CD4-positive, alpha-beta T cell (primary cell): ENCODE measurements at places on chromosomes 12 and 14.

DNA sequence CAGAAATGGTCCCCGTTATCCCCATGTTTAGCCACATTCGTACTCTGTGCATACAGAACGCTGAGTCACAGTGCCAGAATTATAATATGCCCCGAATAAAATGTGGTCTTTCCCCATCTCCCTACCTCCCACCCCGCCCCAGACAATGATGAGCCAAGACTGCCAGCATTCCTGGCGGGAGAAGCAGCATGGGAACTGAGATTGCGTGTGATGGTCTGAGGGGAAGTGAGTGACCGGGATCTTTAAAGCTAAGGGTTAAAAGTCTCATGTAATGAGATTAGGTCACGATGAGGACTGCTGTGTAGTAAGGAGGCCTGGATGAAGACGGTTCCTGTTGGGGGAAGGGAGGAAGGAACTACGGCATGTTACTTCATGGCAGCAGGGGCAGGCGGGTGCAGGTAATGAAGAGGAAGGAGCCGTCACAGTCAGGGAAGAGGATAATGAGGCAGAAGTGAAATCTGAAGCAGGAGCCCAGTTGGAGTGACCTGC, 243.3 kb upstream of the FKBP4 start:
- no peak for DNase-seq

GRCh38 chr14:29370024-29370423, 557.6 kb downstream of the PRKD1 start:
- DNase-seq = no peak

DNA sequence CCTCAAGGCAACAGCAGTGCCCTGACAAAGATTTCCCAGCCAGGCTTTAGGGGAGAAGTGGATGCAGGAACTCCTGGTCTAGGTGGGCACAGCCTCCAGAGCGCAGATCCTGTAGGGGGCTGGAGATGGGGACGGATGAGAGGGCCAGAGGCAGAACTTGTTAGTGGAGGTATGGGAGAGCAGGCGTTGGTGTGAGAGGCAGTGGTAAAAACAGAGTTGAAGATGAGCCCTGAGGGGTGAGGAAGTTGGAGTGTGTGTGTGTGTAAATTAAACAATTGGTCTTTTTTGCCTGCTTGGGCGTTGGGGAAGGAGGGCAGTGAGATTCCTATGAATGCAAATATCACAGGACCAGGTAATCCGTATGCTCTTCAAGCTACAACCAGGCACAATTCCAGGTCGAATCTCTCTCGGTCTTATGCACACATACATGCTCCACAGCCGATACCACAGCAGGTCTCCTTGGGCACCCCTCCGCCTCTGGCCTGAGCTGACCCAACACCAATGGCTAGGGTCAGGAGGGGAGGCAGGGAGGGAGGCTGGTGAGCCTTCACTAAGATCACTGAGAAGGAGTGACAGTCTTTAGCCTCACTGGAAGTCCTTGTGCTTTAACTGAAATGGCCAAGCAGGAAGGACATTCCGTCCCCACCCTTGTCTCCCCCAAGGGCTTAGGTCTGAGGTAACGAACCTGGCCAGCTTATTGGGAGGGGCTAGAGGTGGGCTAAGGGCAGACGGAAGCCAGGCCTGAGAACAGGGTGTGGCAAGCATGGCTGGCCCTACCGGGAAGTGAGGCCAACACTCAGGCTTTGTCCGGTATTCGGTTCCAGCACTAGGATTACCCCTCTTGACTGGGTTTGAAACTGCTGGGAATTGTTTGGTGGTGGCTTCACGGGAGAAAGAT, 1.5 kb upstream of the KRT7 start:
- DNase-seq = no peak

DNA sequence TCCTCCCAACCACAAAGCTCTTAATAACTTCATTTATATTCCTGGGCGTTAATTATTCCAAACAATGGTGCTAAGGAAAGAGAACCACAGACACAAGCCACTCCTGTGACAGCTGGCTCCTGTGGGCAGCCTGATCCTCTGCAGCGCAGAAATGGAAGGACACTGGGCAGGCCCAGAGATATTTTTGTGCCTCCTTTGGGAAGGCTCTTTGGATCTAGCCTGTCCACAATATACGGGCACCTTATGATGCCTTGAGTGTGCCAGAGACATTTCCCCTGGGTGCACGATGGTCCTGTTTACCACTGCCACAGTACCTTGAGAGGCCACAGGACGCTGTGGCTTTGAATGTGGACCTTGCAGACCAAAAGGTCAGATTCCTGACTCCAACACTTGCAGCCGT, 2.1 kb downstream of the ASB2 start:
- no peak for DNase-seq

DNA sequence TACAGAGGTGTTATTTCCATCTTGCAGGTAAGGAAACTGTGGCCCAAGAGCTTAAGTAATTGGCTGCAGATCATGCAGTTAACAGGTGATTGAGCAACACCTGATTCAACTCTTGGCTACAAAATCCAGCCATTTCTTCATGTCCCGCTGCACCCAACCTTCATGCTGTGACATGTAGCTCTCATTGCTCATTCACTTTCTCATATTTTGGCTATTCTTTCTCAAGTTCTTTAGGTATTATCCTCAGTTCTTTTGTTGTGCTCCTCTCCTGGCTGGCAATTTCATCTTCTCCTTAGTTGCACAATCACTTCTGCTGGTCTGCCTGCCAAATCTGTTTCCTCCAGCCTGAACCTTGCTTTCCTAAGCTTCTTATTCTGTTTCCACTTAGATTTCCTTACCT, 300.8 kb downstream of the SSPN start:
- no peak for DNase-seq

GRCh38 chr12:52318241-52318990, 2.8 kb downstream of the KRT83 start:
- no peak for DNase-seq

GRCh38 chr12:130481392-130481879, 143.7 kb downstream of the PIWIL1 start:
- DNase-seq = no peak

DNA sequence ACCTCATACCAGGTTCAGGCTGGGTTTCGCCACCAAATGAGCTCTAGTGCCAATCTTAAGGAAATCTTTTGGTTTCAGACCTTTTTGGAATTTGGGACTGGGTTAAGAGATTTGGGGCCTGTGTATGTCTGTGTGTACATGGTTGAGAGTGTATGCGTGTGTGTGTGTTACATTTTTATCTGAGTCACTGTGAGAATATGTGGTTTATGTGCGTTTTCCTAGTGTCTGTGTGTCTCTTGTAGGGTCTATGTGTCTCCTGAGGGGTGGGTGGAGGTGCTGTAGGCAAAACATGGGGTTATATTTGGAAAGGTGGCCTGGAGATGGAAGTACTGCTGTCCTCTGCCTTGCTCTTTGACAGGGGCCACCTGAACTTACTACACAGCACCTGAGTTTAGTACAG, 17.9 kb downstream of the C12orf43 start:
- no peak for DNase-seq

DNA sequence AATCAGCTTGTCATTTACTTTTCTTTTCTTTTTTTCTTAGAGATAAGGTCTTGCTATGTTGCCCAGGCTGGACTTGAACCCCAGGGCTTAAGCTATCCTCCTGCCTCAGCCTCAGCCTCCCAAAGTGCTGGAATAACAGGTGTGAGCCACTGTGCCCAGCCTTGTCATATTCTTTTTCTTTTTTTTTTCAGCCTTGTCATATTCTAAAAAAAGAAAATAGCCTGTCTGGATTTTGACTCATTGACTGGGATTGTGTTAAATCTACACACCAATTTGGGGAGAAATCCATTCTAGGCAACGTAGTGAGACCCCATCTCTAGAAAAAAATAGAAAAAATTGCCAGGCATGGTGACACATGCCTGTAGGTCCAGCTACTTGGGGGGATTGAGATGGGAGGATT, 24.1 kb downstream of the ATP5MC2 start:
- DNase-seq = no peak

DNA sequence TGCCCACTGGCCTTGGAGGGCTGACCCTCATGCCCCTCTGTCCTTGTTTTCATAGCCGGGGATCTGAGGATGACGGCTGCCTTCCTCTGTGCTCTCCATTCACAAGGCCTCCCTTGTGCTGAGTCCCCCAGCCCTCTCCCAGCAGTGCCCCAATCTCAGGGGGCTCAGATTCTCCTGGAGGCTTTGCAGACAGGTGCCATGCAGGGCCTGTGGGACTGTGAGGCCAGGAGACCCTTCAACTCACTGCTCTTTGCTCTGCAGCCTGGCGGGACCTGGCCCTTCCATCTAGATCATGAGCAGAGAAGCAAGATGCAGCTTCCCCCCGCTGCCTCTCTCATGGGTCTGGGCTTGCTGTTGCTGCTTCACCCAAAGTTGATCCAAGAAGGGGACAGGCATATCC, 356.0 kb downstream of the BCL11B start:
- no peak for DNase-seq

GRCh38 chr14:52286661-52287649, 19.5 kb downstream of the PTGDR start:
- DNase-seq = peak; percentile 75

DNA sequence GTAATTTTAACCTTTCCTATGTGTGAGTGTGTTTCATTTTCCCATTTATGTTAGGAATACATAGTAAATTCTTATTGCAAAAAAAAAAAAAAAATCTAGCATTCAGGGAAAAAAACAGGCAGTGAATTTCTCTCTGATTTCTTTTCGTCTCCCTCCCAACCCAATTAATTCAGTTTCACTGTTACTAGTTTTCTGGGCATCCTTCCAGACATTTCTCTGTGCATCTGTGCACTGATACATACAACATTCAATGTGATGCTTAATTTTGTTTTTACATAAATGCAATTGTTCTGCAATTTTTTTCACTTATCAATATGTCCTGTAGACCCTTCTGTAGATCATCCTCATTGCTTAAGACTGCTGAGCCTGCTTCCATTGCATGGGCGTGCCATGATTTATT, 694.3 kb upstream of the TBX3 start:
- DNase-seq = no peak

DNA sequence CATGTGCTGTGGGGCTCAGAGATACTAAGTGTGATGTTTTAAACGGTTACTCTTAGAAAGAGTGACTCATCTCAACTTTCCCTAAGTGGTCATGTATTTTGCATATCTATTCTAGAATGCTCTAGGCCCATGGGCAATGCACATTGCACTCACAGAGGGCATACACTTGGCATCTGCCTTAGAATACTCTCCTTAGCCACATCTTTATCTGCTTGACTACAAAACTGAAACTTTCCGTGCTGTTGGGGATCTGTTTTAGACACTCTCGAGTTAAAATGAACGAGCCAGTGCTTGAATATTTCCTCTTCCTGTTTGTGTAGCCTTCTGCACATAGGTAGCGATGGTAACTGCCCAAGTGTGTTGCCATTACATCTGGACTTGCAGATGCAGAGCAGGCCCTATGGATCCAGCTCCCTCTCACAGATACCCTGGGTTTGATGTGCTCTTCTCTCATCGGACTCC, 180.5 kb downstream of the CAND1 start:
- no peak for DNase-seq

DNA sequence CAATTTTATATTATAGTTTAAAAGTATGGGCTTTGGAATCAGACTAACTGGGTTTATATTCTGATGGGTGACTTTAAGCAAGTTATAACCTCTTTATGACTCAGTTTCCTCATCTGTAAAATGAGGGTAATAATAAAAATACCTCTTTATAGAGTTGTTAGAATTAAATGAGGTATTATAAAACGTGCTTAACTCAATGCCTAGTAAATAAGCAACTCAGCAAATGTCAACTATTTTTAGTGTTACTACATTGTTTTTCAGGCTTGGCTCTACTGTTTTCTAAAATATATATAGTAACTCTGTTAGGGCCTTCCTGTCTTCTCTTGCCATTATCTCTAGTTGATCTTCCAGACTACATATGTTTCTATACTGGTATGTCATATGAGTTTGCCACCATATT, 20.5 kb downstream of the VEZT start:
- DNase-seq = no peak

- peak; percentile 46 for DNase-seq
These were observed 43.7 kb downstream of the DDX11 start for GRCh38 chr12:31117203-31118011.

GRCh38 chr14:81247271-81247766, 26.6 kb upstream of the GTF2A1 start:
- DNase-seq = no peak

DNA sequence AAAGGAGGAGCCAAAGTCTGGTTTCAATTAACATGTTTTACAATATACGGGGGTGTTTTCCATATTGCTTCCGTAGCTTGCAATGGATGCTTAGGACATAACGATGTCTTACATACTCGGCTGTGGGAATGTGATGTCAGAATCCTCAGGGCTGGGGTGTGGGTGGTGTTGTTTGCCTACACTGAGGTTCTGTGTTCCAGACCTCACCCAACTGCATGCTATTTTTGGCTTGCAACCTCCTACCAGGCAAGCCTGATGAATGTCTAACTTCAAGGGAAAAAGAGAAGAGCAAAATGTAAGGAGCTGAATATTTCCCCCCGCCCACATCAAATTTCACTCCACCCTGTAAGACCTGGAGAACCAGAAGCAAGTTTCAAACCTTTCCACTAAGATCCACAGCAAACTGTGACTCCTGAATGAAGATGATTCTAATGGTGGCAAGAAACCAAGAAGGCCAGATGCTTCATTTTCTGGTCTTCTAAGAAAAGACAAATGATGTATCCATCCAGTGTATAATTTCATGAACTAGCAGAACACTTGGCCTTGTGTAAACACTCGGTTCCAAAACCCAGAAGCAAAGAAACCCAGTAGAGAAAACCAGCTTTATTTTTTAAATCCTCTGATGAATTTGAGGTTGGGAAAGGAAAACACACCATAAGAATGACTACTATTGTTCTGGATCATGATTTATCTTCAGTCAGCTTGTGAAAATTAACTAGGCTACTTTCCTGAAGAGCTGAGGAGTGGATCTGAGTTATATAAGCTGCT, 227.9 kb downstream of the DACT1 start:
- DNase-seq = no peak

DNA sequence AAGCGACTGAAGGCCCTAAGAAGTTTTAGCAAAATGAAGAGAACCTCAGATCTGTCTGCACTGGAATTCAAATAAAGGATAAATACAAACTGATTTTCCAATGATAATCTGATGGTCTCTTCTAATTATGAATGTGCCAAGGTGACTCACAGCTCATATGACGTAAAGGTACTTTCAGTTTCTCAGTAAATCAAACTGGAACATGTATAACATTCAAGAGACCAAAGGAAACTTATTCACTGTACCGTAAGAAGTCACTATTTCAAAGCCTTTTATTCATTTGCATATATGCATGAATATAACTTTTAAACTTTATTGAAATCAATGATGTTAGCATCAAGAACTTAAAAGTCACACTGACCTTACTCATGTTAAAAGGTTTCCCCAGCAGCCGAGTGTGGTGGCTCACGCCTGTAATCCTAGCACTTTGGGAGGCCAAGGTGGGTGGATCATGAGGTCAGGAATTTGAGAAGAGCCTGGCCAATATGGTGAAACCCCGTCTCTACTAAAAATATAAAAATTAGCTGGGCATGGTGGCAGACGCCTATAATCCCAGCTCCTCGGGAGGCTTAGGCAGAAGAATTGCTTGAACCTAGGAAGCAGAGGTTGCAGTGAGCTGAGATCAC, 52.2 kb downstream of the ATXN2 start:
- DNase-seq = no peak
